ENCODE measurements at places on chromosomes 13 and 19.

- DNase-seq, result no peak
Observed at GRCh38 chr19:3719868-3720267, 11.7 kb downstream of the TJP3 start.

DNA sequence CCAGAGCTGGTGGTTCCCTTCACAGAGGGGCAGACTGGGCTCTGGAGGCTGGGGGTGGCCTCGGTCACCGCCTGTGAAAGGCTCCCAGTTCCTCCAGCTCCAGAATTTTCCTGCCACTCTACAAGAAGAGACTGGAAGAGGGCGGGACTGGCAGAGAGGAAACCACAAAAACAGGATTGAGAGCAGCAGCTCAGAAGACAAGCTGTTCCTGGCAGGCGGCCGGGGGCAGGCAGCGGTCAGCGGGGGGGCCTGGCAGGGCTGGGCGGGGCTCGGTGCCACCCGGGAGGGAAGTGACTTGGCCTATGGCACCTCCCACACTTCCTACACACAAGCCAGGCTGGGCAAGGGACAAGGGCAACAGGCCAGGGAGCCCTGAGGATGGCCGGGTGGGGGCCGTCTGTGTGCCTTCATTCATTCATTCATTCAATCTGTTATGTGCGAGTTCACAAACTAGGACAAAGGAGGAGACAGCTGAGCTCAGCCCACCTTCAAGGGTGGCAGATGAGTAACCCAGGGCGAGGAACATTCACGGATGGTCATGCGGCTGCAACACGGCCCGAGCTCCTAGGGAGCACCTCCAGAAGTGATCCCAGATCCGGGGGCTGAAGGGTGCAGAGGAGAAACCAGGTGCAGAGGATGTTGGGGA lies 16.9 kb upstream of the BTBD2 start:
- no peak for DNase-seq

GRCh38 chr13:106619688-106620555 lies 52.0 kb upstream of the ARGLU1 start:
- DNase-seq, result no peak

- DNase-seq, result no peak
Observed at GRCh38 chr19:1105008-1105872, 1.4 kb downstream of the GPX4 start.

- DNase-seq, result no peak
Observed at GRCh38 chr13:20721454-20722357, 18.2 kb downstream of the IL17D start.

GRCh38 chr13:77386046-77386445 lies 59.2 kb upstream of the MYCBP2 start:
- DNase-seq, result no peak

- no peak for DNase-seq
Observed at GRCh38 chr13:25707726-25708125, 336.0 kb downstream of the ATP8A2 start.

- DNase-seq, result no peak
Observed at GRCh38 chr19:1254530-1255185, 6.3 kb downstream of the MIDN start.

DNA sequence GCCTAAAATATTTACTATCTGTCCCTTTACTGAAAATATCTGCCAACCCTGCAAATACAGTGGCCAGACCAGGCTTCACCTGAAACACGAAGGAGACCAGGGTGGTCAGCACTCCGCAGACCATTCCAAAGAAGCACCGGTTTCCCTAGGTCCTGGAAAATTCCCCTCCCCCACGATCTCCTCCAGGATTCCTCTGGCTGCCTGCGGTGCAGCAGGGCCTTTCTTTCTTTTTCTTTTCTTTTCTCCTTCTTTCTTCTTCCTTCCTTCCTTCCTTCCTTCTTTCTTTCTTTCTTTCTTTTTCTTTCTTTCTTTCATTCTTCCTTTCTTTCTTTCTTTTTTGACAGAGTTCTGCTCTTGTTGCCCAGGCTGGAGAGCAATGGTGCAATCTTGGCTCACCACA lies 152.7 kb downstream of the USP12 start:
- no peak for DNase-seq

DNA sequence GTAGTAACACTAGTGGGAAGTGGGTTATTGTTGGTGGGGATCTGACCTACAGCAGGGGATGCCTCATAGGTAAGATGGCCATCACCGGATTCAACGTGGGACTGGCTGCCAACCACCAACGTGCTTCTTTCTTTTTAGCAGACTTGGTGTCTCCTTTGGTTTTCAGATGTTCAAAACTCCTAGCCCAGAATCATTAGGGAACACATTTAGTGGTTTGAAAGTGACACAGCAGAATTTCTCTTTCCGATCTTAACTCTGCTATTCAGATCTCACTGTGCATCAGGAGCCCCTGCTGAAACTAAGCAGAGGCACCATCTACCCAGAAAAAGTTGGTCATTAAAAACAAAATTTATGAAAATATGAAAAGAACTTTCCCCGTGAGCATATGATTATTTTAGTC lies 36.7 kb upstream of the PCDH8 start:
- DNase-seq, result no peak

GRCh38 chr19:3506384-3507340 lies 551 bp downstream of the FZR1 start:
- DNase-seq, result no peak

DNA sequence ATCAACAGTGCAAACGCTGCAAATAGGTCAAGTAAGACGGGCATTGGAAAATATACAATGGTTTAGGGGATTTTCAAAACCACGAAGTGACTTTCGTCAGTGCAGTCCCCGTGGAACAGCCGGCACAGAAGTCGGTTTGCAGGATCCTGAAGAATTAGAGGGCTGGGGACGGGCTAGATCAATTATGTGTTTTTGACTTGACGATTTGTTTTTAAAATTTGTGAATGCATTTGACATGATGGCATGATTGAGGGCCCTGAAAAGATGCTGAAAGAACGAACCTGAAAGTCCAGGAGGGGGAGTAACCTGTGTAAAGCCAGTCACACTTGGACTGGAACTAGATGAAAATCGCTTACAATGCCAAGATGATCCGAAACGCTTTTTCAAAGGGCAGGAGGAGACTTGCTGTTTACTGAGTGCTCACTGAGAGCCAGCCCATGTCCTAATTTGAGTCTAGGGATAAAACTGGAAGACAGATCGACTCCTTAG lies 8.9 kb upstream of the DGKH start:
- no peak for DNase-seq

GRCh38 chr13:111575719-111576118 lies 255.3 kb downstream of the TEX29 start:
- DNase-seq, result no peak

- DNase-seq, result no peak
Observed at GRCh38 chr13:104491916-104492315, 1425.7 kb upstream of the SLC10A2 start.

GRCh38 chr19:38665950-38666662 lies 18.7 kb downstream of the ACTN4 start:
- no peak for DNase-seq

DNA sequence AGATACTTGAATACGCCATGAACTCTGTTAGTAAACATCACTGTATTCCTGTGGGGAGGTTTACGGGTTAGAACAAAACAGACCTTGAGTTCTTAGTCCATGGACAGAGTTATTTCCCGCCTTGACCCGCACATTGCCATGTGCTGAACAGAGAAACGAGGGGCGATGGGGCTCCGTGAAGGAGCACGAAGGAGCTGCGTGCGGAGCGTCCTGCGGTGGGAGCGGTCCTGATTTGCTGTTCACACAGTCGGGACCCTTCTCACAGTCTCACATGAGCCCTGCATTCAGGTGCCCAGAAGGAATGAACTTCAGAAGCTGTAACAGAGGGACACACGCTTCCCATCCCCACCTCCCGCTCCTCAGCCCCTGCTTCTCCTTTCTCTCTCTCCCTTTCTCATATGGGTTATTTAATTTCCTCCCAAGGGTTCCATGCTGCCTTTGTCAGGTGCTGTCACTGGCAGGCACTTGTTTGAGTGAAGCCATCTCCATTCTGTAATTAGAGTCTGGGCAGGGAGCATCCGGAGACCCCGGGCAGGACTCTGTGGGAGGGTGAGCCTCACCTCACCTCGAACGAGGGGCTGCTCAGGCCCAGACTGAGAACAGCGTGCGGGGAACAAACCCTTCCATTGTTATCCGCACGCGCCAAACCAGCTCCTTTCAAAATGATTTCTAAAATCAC lies 76.9 kb downstream of the TEX29 start:
- DNase-seq, result no peak

- no peak for DNase-seq
Observed at GRCh38 chr19:40414542-40415535, 1.7 kb upstream of the PRX start.

- no peak for DNase-seq
Observed at GRCh38 chr19:46043519-46043918, 2.7 kb upstream of the IGFL4 start.

DNA sequence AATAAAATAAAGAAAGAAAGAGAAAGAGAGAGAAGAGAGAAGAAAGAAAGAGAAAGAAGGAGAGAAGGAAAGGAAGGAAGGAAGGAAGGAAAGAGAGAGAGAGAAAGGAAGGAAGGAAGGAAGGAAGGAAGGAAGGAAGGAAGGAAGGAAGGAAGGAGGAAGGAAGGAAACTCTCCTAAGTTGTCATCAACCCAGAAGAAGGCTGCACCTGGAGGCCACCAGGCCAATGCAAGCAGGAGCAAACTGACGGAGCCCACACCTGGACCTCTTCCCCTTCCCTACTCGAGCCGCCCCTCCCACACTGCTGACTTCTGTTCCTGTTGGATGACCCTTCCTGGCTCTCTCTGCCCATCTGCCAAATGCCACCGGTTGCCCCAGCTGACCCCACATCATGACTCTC lies 8.7 kb downstream of the ACER1 start:
- DNase-seq, result no peak

DNA sequence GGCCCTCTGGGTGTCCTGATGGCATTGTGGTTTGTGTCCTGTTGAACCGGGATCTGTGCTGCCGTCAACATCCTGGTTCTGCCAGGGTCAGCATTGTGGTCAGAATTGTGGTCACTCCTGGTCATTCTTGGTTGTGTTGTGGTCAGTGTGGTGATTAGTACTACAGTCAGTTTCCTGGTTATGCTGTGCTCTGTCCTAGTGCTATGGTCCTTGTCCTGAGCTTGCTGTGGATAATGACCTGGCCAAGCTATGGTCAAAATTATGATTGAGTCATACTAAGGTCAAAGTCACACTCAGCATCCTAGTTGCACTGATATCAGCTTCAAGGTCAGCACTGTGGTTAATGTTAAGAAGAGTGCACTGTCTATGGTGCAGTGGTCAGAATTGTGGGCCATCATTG lies 4.5 kb upstream of the OLFM2 start:
- DNase-seq, result no peak

DNA sequence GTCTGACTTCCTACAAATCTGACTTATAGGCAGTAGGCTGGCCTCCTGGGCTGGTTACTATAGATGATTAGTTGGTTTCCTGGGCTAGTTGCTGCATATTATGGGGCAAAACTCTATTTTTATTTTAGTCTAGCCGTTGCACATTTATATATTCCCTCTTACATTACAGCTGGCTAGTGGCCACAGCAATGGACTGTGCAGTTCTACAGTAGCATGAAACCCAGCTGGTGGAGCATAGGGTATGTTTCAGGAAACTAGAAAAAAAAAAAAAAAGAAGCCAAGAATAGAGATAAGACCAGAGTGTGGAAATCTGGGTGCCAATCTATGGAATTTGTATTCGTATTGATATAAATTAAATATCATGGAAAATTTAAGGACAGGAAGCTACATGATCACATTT lies 304.4 kb upstream of the NBEA start:
- DNase-seq, result no peak

- no peak for DNase-seq
Observed at GRCh38 chr13:97188207-97188606, 33.9 kb upstream of the MBNL2 start.

DNA sequence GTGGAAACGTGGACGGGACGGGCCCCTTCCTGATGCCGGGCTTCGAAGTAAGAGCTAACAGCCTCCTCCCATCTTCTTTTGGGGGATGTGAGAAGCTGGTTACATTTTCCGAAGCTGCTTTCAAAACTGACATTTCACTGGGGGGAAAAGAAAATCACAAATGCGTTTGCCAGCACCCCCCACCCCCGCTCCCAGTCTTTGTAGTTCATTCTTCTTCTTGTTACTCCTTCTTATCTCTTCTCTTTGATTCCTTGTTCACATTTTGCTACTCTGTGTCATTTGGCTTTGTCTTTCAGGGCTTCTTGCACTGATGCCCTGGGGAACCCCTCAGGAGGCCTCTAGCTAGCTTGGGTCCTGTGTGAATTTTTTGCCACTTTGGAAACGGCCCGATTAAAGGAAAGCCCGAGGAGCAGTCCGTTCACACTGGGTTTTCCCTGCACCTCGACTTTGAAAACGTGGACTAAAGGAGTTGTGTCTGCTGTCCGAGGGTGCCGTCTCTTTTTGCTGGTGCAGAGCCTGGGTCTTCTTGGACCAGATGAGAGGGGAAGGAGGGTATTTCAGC lies 1.3 kb downstream of the CARM1 start:
- DNase-seq, result peak; percentile 24

GRCh38 chr19:17328517-17329365 lies 5.9 kb downstream of the ANO8 start:
- DNase-seq, result no peak

GRCh38 chr13:73901324-73902068 lies 232.7 kb downstream of the KLF12 start:
- no peak for DNase-seq

- DNase-seq, result no peak
Observed at GRCh38 chr19:40684280-40684679, 6.2 kb downstream of the NUMBL start.

DNA sequence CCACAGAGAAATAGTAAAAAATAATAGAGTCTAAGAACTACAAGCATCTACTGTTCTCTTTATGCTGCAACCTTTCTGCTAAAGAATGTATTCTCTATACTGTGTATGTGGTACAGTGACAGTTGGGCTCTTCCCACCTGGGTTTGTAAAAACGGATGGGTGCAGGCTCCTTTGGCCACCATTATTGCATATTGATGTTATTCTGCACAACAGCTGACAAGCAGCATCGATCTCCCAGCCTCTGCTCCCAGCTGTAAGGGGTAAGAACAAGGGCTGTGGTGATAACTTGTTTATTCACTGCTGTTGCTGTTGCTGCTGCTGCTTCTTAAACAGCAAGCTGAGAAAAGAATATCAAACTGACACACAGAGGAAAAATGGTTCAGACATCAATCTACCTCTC lies 56.1 kb downstream of the KCNRG start:
- DNase-seq, result no peak

- DNase-seq, result no peak
Observed at GRCh38 chr13:73334445-73334844, 275.6 kb downstream of the KLF5 start.

GRCh38 chr19:39595950-39596349 lies 6.4 kb upstream of the LGALS13 start:
- DNase-seq, result no peak

DNA sequence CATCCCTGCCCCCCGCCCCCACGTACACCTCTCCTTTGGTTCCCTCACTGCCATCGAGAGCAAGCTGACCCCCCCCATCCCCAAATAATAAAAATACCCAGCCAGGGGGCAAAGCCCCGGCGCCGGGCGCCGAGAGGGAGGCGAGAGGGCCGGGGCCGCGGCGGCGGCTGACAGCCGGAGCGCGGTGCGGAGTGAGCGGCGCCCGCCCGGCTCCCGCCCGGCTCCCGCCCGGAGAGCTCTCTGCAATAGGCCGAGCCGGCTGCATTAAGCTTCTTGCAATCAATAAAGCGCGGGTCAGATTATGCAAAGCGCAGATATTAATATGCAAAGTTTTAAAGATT lies 40.9 kb downstream of the DEDD2 start:
- DNase-seq, result no peak

GRCh38 chr13:20064128-20064527 lies 96.7 kb downstream of the GJA3 start:
- no peak for DNase-seq

- DNase-seq, result no peak
Observed at GRCh38 chr13:31192306-31192705, 7.5 kb upstream of the B3GLCT start.
